Suppressor macrophage treated with lipopolysaccharide for 4 hours (primary cell): ENCODE measurements at places on chromosomes 4 and X.

- no peak for DNase-seq
Observed at GRCh38 chrX:17546356-17546755, 171.4 kb downstream of the NHS start.

GRCh38 chr4:115158296-115158695, 44.9 kb upstream of the NDST4 start:
- DNase-seq: no peak

DNA sequence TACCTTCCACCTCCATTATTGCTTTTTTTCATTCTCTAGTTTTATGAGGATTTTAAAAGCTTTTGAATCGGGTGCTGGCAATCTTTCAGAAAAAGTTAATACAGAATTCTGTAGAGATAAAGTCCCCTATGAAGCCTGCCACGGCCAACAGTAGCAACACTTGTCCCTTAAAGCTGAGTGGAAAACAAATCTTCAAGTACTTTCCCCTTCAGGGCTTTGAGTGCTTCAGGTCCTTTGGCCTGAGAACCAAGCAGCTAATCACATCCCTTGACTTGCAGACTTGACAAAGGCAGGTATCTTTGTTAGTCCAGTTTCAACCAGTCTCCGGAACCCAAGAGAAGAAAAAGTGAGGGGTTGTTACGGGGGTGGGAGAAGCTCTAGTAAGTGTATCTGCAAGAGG, 144.4 kb downstream of the ATG4A start:
- DNase-seq: no peak

- no peak for DNase-seq
Observed at GRCh38 chr4:8434251-8435073, 6.1 kb downstream of the ACOX3 start.

DNA sequence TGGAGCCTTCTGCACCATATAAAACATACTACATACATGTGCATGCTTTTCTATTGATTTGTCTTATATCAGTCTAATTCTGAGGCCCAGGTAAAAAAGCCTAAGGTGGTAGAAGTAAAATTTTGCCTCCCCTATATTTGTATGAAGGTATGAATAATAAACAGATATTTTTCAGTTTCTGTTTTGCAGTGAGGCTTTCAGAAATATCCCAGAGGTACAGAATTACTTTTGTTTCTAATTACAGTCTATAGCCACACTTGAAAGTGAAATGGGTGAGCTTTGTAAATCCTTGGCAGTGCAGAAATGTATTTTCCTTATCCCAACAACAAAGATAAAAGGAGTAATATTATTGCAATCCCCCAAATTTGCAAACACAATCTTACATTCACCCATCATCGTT, 59.5 kb downstream of the DDX60 start:
- no peak for DNase-seq

- DNase-seq: no peak
Observed at GRCh38 chr4:40934676-40935075, 184.9 kb downstream of the NSUN7 start.

- DNase-seq: no peak
Observed at GRCh38 chr4:10371869-10372471, 85.3 kb downstream of the ZNF518B start.
